Activated CD8-positive, alpha-beta T cell treated with anti-CD3 and anti-CD28 coated beads, Interleukin-2, amount 10 ng/mL, durations not matched to agents 7 days and 5 days (primary cell): ENCODE measurements at places on chromosomes 4 and X. TPM values are rescaled to one million over a fixed set of nuclear protein-coding genes. Genes with fewer than 3 reads are reported as not detected.

The PWWP3B gene
- not detected for total RNA-seq

The MAGEB1 gene
- not detected for total RNA-seq

The PPEF2 gene
- total RNA-seq: 0.65 TPM

The ETDA gene
- total RNA-seq: not detected

The PAGE1 gene
- not detected for total RNA-seq

The RASSF6 gene
- not detected for total RNA-seq
